ENCODE measurements at places on chromosomes 13 and 19. TPM values are rescaled to one million over a fixed set of nuclear protein-coding genes. Genes with fewer than 3 reads are reported as not detected.

DNA sequence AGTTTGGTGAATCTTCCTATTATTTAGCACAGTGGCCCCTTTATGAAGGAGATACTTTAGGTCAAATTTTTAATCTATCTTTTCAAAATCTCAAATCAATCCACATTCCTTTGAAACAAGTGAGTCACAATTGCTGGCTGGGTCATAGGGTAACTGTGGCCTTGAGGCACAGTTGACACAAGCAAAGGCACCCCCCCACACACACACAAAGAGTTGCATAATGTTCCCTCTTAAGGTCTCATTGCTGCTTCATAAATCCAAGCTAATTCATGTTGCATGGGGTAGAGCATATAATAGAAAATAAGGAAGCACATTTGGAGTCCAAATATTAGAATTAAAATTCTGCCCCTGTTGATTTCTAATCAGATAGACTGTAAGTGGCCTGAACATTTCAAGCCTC lies 171.5 kb downstream of the DLEU7 start:
- no peak overlapping the region for H3K27ac ChIP-seq
- DNase-seq, result no peak
- no peak overlapping the region for H3K4me3 ChIP-seq
- no peaks in the 10 kb centered on the region for H3K27me3 ChIP-seq

GRCh38 chr19:14477418-14478112 lies 2.4 kb upstream of the PTGER1 start:
- H3K4me3 ChIP-seq, result no peak overlapping the region
- no peak for DNase-seq
- peaks cover 23% of the 10 kb centered on the region for H3K27me3 ChIP-seq
- no peaks in the 10 kb centered on the region for H3K36me3 ChIP-seq

- no peak for DNase-seq
- H3K27me3 ChIP-seq, result no peaks in the 10 kb centered on the region
- no peak overlapping the region for H3K4me3 ChIP-seq
Measured at GRCh38 chr13:83204886-83205285, 677.4 kb downstream of the SLITRK1 start.

- no peaks in the 10 kb centered on the region for H3K27me3 ChIP-seq
- H3K27ac ChIP-seq, result no peak overlapping the region
- no peaks in the 10 kb centered on the region for H3K4me1 ChIP-seq
- no peak overlapping the region for H3K4me3 ChIP-seq
Measured at GRCh38 chr13:21413013-21413412, 46.1 kb downstream of the ZDHHC20 start.

GRCh38 chr19:16038196-16038695 lies 38.0 kb upstream of the TPM4 start:
- H3K4me3 ChIP-seq, result no peak overlapping the region
- H3K36me3 ChIP-seq, result no peaks in the 10 kb centered on the region
- H3K4me1 ChIP-seq, result peaks cover 7% of the 10 kb centered on the region

GRCh38 chr19:48900477-48901406 lies 630 bp downstream of the NUCB1 start:
- peak overlapping the region; percentile 95 for H3K4me3 ChIP-seq
- H3K4me1 ChIP-seq, result peaks cover 30% of the 10 kb centered on the region
- no peak for DNase-seq

DNA sequence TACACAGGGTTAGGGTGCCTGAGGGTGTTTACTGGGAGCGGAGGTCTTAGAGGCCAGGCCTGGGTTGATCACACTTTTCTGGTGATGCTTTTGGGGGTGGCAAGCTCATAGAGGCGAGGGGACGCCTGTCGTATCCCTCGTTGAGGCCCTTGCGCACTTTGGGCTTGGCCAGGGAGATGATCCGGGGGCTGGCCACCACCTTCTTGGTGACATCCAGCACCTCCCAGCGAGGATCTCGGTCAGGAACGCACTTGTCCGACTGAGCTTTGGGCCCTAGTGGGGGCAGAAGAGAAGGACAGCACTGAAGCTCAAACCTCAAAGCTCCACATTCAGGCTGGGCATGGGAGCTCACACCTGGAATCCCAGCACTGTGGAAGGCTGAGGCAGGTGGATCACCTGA lies 17.6 kb upstream of the MIER2 start:
- H3K36me3 ChIP-seq, result no peaks in the 10 kb centered on the region
- H3K4me1 ChIP-seq, result no peaks in the 10 kb centered on the region
- no peak for DNase-seq

DNA sequence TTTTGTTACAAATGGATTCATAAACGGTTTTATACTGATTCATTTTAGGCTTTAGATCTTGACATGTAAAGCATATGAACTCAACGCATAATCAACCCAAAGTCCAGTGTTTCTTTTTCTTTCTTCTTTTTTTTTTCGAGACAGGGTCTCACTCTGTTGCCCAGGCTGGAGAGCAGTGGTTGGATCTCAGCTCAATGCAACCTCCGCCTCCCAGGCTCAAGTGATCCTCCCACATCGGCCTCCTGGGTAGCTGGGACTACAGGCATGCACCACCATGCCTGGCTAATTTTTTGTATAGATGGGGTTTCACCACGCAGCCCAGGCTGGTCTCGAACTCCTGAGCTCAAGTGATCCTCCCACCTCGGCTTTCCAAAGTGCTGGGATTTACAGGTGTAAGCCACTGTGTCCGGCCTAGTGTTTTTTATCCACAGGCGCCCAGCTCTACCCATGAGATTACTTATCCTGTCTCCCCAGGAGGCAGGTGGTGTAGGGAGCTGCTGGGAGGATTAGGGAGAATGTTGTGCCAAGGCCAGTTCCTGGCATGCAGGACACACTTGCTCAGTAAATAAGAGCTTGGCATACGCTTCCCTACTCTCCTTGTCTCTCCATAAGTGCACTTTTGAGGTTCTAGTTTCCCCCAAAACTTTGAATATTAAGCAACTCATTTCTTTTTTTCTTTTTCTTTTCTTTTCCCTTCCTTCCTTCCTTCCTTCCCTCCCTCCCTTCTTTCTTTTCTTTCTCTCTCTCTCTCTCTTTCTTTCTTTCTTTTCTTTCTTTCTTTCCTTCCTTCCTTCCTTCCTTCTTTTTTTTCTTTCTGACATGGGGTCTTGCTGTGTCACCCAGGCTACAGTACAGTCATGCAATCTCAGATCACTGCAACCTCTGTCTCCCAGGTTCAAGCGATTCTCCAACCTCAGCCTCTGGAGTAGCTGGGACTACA lies 4.8 kb upstream of the CEBPA start:
- peak overlapping the region; percentile 59 for H3K27ac ChIP-seq
- H3K36me3 ChIP-seq, result no peaks in the 10 kb centered on the region
- H3K4me3 ChIP-seq, result no peak overlapping the region

DNA sequence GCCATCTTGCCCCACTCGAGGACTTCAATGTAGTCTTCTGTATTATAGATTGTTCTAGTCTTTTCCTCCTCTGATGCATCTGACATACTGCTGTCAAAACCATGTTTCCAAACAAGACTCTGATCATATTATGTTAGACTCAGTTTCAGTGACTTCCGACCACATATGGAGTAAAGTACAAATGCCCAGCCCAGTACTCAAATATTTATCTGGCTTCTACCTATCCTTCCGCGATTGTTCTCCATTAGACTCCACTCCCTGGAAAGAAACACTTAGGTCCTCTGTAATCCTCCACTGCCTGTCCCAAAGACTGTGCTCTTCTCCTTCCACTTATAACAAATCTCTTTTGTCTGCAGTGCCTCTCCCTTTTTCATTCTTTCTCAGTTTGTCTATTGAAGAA lies 439.5 kb downstream of the EFNB2 start:
- no peak for DNase-seq
- no peaks in the 10 kb centered on the region for H3K36me3 ChIP-seq
- no peak overlapping the region for H3K4me3 ChIP-seq
- no peaks in the 10 kb centered on the region for H3K27me3 ChIP-seq

DNA sequence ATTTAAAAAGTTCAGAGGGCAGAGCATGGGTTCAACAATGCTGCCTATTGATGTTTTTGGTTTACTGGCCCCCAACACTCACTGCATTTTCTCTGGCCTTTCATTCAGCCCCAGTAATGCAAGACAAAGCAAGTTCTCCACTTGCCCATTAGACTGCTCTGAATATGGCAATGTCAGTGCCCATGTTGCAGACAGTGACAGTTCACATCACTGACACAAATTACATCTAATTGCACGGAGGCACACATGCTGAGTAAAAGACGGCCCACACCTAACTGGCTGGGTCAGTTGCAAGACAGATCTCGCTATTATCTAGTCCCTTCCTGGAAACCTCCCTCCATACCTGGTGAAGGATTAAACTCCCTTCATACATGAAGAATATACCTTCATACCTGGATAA lies 54.0 kb downstream of the ENOX1 start:
- no peak overlapping the region for H3K4me3 ChIP-seq
- H3K27ac ChIP-seq, result no peak overlapping the region
- no peaks in the 10 kb centered on the region for H3K27me3 ChIP-seq
- DNase-seq, result no peak
- no peaks in the 10 kb centered on the region for H3K4me1 ChIP-seq

GRCh38 chr19:5031231-5032100 lies 62.6 kb downstream of the KDM4B start:
- peak; percentile 61 for DNase-seq
- no peaks in the 10 kb centered on the region for H3K27me3 ChIP-seq
- H3K4me3 ChIP-seq, result no peak overlapping the region
- peaks cover 21% of the 10 kb centered on the region for H3K36me3 ChIP-seq
- peak overlapping the region; percentile 72 for H3K27ac ChIP-seq

DNA sequence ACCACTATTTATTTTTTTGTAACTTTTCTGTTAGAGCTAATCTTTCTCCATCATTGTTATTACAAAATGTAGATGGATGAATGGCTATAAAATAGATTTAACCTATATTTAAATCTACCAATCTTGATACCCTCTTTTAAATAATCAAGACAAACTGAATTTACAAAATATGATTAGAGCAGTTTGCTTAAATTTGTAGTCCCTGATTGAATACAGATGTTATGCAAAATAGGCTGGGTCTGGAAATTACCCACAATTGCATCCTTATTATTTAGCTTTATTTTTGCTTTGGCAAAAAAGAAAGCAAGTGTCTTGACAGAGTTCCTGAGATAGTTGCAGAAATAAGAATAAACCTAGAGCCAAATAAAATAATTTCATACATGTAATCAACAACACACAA lies 352.8 kb downstream of the KLF12 start:
- no peak overlapping the region for H3K4me3 ChIP-seq
- no peaks in the 10 kb centered on the region for H3K27me3 ChIP-seq
- no peak for DNase-seq
- peaks cover 20% of the 10 kb centered on the region for H3K4me1 ChIP-seq
- H3K27ac ChIP-seq, result no peak overlapping the region
- no peaks in the 10 kb centered on the region for H3K36me3 ChIP-seq

DNA sequence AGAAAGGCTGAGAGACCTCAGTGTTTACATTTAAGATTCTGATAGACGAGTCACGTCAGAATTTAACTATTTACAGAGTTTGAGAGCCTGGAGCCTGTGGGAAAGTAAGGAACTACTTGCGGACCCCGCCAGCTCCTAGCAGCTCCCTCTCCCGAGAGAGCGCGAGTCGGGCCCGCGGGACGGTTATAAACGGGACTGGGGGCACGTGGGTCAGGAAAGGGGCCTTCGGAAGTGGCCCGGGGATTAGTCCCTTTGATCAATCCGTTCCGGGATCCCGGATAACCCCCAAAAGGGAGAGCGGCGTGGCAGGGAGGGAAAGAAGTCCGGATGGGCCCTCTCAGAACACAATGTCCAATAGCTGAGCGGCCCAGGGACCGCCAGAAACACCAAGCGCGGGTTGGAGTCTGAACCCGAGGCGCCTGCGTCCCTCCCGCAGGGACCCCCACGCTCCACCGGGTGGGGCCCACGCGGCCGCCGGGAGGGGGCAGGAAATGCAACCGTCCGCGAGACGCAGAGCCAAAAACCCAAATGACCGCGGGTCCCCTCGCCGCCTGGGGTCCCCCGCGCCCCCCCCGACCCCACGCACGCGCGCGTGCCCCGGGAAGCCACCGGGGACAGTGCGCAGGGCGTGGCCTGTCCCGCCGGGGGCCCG lies 3.6 kb downstream of the ZIC5 start:
- no peaks in the 10 kb centered on the region for H3K36me3 ChIP-seq
- no peak overlapping the region for H3K27ac ChIP-seq
- no peak for DNase-seq

DNA sequence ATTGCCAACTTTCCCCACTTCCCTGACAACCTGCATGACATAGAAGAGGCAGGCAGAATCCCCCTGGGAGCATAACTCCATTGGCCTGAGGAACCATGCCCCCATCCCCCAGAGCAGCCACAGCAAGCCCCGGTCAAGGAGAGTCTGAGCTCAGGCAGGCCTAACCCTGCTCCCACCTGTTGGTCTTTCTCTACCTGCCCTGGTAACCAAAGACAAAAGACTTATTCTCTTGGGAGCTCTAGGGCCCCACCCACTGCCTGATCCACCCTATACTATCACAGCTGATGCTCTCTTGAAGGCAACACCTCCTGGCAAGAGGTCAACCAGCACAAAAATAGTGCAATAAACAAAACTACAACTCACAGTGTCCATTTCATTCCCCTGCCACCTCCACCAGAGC lies 59.3 kb downstream of the TNFSF13B start:
- no peak for DNase-seq
- H3K36me3 ChIP-seq, result no peaks in the 10 kb centered on the region
- H3K4me1 ChIP-seq, result no peaks in the 10 kb centered on the region
- no peaks in the 10 kb centered on the region for H3K27me3 ChIP-seq
- no peak overlapping the region for H3K4me3 ChIP-seq
- no peak overlapping the region for H3K27ac ChIP-seq

GRCh38 chr13:101845245-101846020 lies 393.0 kb downstream of the ITGBL1 start:
- H3K4me1 ChIP-seq, result no peaks in the 10 kb centered on the region
- H3K27me3 ChIP-seq, result no peaks in the 10 kb centered on the region
- no peak for DNase-seq
- H3K4me3 ChIP-seq, result no peak overlapping the region
- no peak overlapping the region for H3K27ac ChIP-seq

The LPAR2 gene
- not detected for total RNA-seq

The CRLF1 gene
- 48.7 TPM for total RNA-seq

The CAMSAP3 gene
- not detected for total RNA-seq

The TIMM44 gene
- 96.6 TPM for total RNA-seq

The PSG7 gene
- not detected for total RNA-seq

The C5AR1 gene
- total RNA-seq, result 0.27 TPM

The ZNF730 gene
- not detected for total RNA-seq
